ENCODE measurements at places on chromosomes 2 and 18. TPM values are rescaled to one million over a fixed set of nuclear protein-coding genes. Genes with fewer than 3 reads are reported as not detected.

ANKRD30BL gene
- total RNA-seq = not detected

SERPINB13 gene
- not detected for total RNA-seq

HMSD gene
- not detected for total RNA-seq

DNA sequence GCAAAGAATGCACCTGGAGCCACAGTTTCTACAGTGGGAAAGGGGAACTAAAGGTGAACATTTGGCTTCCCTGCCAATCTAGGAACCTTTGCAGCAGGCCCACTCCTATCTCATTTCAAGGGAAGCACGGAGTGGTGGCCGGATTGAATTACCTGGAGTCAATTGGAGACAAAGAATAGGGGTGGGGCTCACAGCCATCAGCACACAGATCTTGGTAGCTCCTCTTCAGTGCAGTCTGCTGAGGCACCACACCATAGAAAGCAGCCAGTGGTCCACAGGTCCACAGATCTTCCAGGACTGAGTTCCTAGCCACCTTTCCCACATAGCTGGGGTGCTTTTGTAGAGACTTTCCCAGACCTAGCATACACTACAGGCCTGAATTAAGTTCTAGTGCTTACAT, 43.5 kb upstream of the NXPH2 start:
- DNase-seq = no peak

SERPINB8 gene
- 2.8 TPM for total RNA-seq

GRCh38 chr2:222703886-222704285, 32.4 kb downstream of the MOGAT1 start:
- DNase-seq = peak; percentile 44

DNA sequence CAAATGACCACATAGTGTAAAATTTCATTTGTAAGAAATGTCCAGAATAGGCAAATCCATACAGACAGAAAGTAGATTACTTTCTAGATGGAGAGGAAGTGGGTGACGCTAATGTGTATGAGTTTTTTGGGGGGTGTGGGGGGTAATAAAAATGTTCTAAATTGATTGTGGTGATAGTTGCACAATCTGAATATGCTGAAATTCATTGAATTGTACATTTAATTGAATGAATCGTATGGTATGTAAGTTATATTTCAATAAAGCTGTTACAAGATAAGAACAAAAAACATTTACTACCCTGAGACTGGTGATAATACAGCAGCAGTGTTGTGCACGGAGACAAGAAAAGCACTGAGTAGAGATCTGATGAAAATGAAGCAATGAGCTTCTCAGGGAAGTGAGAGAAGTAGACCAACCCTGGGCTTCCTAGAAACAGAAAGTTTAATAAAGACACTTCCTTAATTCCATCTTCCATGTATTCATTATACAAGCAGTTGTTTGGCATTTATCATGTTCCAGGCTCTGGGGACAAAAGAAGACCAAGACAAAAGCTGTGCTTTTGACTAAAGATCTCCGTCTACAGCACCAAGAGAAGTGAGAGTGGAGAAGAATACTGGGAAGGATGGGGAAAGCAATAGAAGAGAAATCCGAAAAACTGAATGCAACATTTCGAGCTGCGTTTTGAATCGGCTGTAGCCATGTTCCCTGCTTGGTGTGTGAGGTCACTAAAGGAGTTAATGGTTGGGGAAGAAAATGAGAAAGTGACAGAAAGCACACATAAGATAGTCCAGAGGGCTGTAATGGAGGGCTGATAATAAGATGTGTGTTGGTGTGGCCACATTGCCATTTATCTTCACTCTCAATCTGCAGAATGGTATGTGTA, 1.8 kb upstream of the PDE11A start:
- DNase-seq = no peak

SEPTIN2 gene
- total RNA-seq = 489 TPM

PROM2 gene
- 2.3 TPM for total RNA-seq

GRCh38 chr2:11753886-11754699, 7.7 kb downstream of the LPIN1 start:
- DNase-seq = peak; percentile 97

TMEM200C gene
- total RNA-seq = not detected

DNA sequence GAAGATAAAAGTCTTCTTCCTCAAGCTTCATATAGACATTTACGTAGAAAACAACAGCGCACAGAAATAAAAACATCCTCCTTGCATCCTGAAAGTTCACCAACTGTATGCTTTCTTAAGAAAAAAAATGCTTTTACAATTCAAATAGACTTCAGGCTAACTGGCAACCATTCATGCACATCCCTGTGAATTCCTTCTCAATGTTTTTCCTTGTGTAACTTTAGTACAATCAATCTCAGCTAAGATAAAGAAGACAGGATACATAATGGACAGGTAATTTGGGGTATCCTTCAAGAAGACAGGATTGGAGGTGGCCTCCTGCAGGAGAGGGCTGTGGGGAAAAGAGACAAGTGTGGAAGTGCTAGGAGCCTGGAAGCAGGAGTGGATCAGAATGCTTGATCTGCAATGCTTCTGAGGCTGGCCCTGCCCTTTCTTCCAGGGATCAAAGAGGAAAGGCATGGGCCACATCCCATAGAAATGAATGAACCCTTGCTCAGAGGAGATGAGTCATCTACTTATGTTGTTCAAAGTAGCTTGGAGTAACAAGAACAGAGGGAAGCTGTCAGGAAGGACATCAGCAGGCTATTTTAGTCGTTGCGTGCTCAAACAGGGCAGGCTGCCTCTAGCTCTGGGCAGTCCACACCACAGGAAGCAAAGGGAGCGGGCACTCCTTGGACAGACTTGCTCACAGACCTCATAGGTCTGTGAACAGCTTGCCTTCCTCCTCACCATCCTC, 126.6 kb downstream of the TMEM131 start:
- DNase-seq = peak; percentile 93

DNA sequence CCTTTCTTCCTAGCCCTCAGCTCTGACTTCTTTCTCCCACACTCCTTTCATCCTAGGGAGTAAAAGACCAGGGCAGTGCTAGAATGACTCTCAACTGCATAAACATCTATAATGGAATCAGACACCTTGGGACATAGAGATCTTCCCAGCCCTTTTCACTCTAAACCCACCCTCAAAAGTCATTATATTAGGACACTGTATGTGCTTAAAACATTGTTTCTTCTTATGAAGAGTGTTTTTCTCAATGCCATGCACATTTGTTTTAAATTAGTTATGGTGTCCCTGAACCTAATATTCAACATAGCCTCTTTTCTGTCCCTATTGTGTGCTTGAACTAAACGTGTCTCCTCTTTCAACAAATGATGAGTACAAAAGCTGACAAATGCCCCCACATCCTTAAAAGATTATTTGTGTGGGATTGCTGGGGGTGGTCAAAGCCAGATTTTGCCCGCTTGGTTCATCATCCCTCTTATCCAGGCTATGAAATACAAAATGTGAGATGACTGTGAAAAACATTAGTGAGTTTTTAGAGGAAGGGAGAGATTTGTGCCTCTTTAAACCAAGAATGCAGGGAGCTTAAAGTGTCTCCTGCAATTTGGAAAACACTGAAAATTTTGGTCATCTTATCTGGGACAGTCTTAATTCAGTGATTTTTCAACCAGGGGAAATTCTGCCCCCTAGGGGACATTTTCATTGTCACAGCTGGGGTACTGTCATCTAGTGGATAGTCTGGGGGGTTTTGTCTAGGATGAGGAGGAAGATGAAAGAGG, 29.0 kb downstream of the SERPINB5 start:
- DNase-seq = no peak

GRCh38 chr18:49112031-49112430, 161.3 kb upstream of the SMAD7 start:
- no peak for DNase-seq

- peak; percentile 5 for DNase-seq
These were observed 550.2 kb upstream of the SETBP1 start for GRCh38 chr18:44130376-44130942.

GRCh38 chr2:214577769-214578168, 166.9 kb downstream of the VWC2L start:
- DNase-seq = no peak

Data from MG63 (cell line).